Esophagus squamous epithelium (tissue), 5 donors: ENCODE measurements at places on chromosomes 2 and 18.

GRCh38 chr2:224263571-224264043, 138.3 kb downstream of the FAM124B start:
- DNase-seq: no peak

DNA sequence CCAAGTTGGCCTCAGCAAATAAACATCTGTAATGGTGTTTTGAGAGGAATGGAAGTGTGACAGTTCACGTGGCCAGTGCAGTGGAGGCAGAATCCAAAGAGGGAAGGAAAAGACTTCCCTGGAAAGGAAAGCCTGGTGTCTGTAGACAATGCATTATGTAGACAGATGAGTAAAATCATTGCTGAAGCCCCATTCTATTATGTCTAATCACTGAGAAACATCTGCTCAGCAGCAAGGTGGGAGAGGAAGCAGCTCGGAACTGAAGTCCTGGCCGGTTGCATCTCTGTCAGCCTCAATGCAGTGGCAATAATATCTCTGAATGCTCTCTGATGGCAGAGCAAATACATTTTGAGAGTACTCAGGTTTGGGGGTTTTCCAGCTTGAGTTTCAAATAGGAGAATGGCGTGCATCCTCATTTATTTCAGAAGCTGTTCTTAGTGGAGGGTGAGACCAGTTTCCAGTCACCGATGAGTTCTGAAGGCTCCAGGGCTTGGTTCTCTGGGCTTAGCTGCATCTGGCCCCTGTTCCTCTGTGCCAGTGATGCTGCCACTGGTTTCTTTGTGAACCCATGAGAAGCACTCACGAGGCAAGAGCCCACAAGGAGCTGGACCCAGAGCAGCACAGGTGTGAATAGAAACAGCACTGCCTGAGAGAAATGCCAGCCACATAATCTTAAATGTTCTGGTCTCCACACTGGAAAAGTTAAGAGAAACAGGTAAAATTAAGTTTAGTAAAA, 63.3 kb downstream of the RPIA start:
- DNase-seq: no peak

GRCh38 chr18:54327818-54328217, 29.8 kb downstream of the STARD6 start:
- no peak for DNase-seq

DNA sequence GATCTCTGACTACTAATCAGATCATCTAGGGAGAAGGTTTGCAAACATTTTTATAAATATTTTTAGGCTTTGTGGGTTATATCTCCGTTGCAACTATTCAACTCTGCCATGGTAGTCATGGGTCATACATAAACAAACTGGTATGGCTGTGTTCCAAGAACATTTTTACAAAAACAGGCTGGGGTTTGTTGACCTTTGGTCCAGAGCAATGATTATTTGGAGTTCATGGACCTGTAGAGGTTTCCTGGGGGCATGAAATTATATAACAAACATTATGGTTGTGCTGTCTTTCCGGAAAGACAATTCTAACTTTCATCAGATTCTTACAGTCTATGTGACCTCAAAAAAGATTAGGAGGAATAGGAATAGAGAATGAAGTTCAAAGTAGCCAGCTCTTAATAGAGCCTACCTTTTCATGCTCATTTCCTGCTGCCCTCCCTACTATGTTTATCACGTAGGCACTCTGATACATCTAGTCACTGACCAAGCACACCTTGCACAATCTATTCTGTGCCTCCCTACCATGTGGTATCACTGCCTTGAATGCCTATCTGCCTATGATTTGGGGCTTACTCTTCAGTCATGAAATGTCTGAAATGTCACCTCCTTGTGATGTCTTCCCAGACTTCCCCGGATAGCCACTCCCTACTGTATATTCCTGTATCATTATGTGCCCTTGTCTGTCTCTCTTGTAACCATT, 102.4 kb upstream of the SCN1A start:
- no peak for DNase-seq

DNA sequence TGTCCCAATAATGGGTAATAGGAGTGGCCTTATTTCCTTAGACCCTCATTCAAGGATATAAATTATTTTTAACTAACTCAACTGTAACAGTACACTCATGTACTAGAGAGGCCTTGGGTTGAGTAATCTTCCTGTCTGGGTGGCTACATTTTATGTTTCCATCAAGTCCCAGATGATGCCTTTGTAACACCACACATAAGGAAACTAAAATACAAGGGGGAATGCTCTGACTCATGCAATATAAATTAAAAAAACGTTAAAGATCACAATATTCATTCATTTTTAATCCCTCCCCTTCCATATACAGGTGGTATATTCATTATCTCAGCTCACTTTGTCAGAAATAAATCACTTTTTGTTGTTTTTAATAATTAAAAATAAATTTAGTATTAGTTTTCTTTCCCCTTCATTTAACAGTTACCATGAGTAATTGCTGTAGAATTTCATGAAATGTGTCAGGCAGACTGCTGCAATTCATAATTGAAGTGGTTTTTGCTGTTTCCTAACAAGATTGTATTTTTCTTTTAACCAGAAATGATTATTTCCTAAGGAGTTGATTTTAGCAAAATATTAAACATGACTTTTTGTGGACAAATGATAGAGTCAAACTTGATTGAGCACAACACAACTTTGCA, 1403.6 kb downstream of the SUCLG1 start:
- DNase-seq: no peak

GRCh38 chr2:216607277-216607560, 26.0 kb upstream of the IGFBP2 start:
- no peak for DNase-seq

DNA sequence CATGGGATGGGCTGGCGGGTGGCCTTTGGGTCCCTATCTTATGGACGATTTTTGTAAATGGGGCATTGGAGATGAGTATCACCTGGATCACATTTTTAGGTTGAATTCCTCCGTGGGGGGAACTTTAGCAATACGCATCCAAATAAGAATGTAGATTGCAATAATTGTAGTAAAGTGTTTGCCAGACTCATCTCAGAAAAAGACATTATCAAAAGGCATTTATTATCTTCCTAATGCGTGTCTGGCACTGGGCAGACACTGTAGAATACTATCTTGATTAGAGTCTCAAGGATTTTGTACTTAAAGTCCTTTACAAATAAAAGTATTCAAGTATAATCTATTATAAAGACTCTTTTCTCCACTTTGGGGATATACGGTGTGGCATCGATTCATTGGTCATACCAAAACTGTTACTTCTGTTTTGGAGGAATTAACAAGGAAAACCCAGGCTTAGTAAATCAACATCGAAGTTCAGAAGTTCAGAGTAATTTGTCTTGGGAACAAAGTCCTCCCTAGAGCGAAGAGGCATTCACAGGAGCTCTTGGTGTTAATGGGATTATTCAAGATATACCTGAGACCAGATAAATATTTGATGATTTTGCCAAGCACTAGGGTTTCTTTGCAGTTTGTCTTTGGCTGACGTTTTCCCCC, 578 bp upstream of the ACKR3 start:
- no peak for DNase-seq

DNA sequence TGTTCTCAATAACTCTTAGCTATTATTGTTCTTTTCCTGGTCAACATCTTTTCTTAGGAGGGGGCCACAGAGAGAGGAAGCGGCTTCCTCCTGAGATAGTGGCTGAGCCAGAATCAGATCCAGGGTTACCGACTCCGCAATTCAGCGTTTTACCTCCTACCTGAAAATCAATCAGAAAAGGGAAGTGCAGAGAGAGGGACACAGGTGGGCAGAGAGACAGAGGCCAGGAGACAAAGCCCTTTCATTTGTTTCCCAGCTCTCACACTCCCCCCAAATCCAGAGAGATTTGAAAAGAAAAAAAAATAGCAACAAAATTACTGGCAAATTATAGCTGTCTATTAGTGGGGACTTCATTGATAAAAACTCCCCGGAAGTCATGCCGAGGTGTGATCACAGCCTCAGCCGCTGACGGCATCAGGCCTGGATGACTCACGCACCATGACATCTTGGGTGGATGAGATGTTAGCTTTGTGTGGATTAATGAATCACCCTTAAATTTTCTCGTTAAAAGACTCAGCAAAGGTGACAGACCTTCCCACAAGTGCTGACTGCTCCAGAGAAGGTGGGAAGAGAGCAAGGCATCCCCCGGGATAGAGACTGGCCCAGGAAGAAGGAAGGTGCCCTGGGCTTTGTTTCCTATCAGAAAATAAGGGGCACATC, 120.7 kb downstream of the LOXHD1 start:
- DNase-seq: no peak

DNA sequence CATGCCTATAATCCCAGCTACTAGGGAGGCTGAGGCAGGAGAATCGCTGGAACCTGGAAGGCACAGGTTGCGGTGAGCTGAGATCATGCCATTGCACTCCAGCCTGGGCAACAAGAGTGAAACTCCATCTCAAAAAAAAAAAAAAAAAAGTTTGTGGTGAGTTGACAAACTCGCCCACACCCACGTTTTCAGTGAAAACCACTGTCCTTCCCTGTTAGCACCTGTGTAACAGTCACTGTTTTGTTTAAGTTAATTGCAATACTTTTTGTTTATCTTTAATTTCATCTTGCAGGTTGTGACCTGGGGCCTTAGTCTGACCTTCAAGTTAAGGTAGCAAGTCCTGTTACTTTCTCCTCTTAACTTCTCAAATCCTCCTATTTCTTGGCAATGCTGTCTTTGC, 65.5 kb upstream of the SKOR2 start:
- DNase-seq: no peak

DNA sequence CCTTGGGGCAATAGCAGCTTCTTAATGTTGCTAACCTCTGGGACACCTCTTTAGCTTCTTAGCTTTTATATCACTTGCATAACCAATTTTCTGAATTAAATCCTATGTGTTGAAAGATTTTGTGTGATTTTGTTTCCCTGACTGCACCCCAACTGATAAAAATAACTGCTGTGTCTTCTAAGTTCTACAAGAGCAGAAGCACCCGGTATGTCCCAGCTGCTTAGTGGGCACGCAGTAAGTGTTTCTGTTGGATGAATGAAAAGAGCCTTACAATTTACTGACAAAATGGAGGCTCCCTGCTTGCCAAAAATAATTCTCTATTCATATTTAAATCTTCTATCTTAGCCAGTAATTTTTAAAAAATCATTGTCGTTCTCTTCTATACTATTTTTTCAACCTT, 53.1 kb upstream of the GALNT5 start:
- no peak for DNase-seq

GRCh38 chr2:98702858-98703620, 27.9 kb downstream of the MGAT4A start:
- DNase-seq: no peak

DNA sequence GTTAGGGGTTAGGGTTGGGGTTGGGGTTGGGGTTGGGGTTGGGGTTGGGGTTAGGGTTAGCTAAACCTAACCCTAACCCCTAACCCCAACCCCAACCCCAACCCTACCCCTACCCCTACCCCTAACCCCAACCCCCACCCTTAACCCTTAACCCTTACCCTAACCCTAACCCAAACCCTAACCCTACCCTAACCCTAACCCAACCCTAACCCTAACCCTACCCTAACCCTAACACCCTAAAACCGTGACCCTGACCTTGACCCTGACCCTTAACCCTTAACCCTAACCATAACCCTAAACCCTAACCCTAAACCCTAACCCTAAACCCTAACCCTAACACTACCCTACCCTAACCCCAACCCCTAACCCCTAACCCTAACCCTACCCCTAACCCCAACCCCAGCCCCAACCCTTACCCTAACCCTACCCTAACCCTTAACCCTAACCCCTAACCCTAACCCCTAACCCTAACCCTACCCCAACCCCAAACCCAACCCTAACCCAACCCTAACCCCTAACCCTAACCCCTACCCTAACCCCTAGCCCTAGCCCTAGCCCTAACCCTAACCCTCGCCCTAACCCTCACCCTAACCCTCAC, 24.1 kb upstream of the RABL2A start:
- no peak for DNase-seq
